Natural killer cell (primary cell): ENCODE measurements at places on chromosomes 13 and 19. TPM values are rescaled to one million over a fixed set of nuclear protein-coding genes. Genes with fewer than 3 reads are reported as not detected.

DNA sequence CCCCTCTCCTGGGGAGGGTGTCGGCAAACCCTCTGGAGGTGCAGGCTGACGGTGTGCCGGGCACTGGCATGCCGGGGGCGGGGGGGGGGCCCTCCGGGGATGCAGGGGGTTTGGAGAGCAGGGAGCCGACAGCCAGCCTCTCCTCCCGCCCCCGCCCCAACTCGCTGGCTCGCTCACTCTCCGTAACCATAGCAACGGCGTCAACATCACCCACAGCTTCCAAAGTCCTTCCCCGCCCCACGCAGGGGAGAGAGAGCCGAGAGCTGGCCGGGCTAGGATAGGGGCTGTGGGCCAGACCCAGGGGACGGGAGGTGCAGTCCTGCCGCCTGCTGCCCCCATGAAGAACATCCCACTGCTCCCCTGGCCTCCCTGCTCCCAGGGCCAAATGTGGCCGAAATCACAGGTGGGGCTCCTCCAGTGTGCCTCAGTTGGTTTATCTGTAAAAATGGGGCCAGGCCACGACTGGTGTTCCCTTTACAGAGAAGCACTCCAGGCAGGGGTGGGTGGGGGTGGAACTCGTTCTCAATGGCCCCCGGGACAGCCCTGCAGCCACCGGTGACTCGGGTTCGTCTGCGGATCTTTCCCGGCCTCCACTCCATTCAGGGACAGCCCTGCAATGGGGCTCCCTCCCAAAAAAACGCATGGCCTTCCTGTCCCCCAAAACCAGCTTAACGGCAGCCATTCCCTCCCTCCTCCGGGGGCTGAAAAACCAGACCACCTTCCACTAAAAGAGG is 3.2 kb downstream of the KLF16 start:
- H3K4me1 ChIP-seq = peaks cover 75% of the 10 kb centered on the region
- H3K4me3 ChIP-seq = no peak overlapping the region
- DNase-seq = peak; percentile 88

DNA sequence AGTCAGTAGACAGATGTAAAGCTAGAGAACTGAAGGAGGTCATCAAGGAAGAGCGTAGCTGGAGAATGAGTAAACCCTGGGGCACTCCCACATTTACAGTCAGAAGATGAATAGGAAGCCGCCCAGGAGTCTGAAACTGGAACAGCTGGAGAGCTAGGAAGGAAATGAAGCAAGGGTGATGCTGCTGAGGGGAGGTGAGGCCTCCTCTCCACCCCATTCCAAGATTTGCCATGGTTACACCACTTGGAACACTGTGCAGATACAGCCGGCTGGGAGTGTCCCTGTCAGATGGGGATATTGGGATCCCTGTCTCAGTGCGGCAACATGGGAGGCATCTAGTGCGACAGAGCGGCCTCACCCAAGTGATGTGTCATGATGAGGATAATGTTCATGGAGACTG is 51.8 kb upstream of the GPI start:
- peaks cover 31% of the 10 kb centered on the region for H3K4me1 ChIP-seq
- no peak overlapping the region for H3K4me3 ChIP-seq
- no peak overlapping the region for H3K27ac ChIP-seq
- no peaks in the 10 kb centered on the region for H3K27me3 ChIP-seq
- H3K36me3 ChIP-seq = no peaks in the 10 kb centered on the region

PDX1 gene
- total RNA-seq = not detected

DNA sequence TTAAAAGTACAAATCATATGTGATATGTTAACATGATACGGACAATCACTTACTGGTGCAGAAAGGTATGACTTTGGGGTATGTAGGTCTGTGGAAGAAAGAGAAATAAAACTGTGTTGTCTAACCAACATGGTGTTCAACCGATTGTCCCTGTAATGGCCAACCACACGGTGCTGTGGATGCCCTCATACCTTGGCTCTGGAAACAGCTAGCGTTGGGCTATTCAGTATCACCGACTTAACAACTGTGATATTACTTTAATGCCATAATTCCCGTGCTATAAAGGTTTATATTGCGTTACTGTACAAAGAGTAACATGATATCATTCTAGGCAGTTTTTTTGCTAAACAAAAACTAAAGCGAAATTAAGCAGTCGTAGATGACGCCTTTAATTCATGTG is 448.3 kb downstream of the EFNB2 start:
- no peak overlapping the region for H3K27ac ChIP-seq
- no peaks in the 10 kb centered on the region for H3K27me3 ChIP-seq
- no peak for DNase-seq
- no peaks in the 10 kb centered on the region for H3K36me3 ChIP-seq
- no peaks in the 10 kb centered on the region for H3K4me1 ChIP-seq
- no peak overlapping the region for H3K4me3 ChIP-seq

GRCh38 chr19:15769586-15769985 is 17.9 kb upstream of the OR10H5 start:
- H3K4me3 ChIP-seq = no peak overlapping the region
- H3K36me3 ChIP-seq = no peaks in the 10 kb centered on the region
- no peaks in the 10 kb centered on the region for H3K27me3 ChIP-seq
- DNase-seq = no peak

CEACAM3 gene
- 1.7 TPM for total RNA-seq

- H3K27me3 ChIP-seq = no peaks in the 10 kb centered on the region
- H3K36me3 ChIP-seq = no peaks in the 10 kb centered on the region
- no peak for DNase-seq
- H3K4me3 ChIP-seq = no peak overlapping the region
- no peak overlapping the region for H3K27ac ChIP-seq
- H3K4me1 ChIP-seq = peaks cover 39% of the 10 kb centered on the region
These were observed 60.5 kb downstream of the SPATA13 start for GRCh38 chr13:24221007-24221406.

DNA sequence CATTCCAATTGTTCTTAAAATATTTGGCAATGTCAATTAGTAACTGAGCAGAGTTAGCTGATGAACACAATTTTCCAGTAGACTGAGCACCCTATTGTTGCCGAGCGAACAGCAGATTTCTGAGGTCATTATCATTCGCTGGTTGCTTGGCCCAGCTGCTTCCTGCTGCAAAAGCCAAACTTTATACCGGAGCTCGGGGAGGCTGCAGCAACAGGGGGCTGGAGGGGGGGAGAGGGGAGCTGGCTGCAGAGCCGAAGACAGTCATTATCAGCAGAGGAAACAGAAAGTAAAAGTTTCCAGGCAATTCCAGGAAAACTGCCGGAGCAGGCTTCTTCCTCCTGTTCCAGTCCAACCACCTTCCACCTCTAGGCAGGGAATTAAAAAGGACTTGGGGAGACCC is 77.9 kb downstream of the ZNF536 start:
- H3K4me3 ChIP-seq = no peak overlapping the region
- no peaks in the 10 kb centered on the region for H3K36me3 ChIP-seq
- DNase-seq = no peak

GEMIN7 gene
- total RNA-seq = 27.7 TPM
